ENCODE measurements at places on chromosomes 13 and 19. TPM values are rescaled to one million over a fixed set of nuclear protein-coding genes. Genes with fewer than 3 reads are reported as not detected.

DNA sequence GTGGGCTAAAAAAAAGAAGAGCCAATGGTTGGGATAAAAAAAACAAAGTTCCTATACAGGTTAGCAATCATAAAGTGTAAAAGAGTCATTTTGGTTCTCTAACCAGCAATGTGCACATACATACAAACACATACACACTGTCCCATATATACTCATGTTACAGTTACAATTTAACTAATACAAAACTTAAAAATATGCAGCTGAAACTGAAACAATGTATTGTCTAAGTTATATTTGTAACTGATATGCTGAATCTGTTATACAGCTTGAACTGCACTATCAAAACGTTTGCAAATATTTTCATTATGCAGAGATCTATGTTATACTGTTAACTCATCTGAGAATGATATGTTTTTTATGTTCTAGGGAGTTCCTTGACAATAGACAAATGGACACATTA, 173.7 kb downstream of the KLF12 start:
- no peaks in the 10 kb centered on the region for H3K36me3 ChIP-seq
- no peaks in the 10 kb centered on the region for H3K4me1 ChIP-seq
- no peaks in the 10 kb centered on the region for H3K27me3 ChIP-seq
- no peak overlapping the region for H3K4me3 ChIP-seq

- H3K27ac ChIP-seq, result no peak overlapping the region
- no peak for DNase-seq
- no peaks in the 10 kb centered on the region for H3K27me3 ChIP-seq
- H3K4me1 ChIP-seq, result peaks cover 44% of the 10 kb centered on the region
Measured at GRCh38 chr19:18745931-18746330, 45.2 kb downstream of the COMP start.

DNA sequence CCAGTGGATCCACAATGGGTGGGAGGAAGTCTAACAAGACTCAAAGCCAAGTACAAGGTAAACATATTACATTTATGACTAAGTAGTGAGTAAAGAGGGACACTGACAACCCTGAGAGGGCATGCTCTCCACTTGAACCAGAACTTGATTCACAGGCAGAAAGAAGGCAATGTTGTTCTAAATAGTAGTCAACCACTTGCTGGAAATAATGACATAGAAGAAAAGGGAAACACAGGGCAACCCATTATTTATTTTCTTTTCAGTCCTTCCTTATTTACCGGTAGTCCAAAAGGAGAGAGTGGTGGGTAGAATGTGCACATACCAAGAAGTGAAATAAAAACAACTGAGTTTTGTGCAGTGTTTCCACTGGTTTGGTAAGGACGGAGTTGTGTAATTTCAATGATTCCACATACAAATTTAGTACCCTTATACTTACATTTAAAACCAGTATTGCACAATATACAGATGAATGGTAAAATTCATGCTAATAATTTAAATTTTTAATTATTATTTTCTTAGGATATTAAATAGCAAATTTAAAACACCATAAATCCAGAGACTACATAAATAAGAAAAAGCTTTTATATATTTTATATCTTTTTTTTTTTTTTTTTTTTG, 65.9 kb downstream of the ENOX1 start:
- no peak overlapping the region for H3K27ac ChIP-seq
- H3K4me3 ChIP-seq, result no peak overlapping the region
- DNase-seq, result no peak

DNA sequence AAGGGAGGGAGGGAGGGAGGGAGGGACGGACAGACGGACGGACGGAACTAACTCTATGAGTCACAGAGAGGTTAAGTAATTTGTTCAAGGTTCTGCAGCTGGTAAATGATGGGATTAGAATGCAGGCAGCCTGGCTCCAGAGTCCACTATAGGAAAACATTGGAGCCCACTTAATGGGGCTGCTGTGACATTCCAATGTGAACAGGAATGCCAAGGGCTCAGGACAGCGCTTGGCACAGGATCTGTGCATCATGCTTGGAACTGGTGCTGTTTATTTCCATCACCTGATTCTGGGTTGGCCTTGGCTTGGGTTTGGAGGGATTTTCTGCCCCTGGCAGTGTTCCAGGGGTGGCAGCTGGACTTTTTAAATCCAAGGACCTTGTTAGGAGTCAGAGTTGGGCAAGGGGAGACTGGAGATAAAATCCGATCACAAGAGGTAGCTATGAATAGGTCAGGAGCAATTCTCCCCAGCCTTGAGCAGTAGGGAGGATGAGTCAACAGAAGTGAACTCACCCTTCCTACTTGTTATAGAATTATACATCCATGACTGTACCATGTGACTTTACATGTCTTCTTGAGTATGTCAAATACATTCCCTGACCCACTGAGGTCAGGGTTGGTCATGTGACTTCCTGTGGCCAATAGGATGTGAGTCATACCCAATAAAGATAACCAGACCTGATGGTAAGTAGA, 7.8 kb upstream of the HIF3A start:
- H3K27me3 ChIP-seq, result no peaks in the 10 kb centered on the region
- peak; percentile 29 for DNase-seq
- H3K4me1 ChIP-seq, result no peaks in the 10 kb centered on the region
- H3K4me3 ChIP-seq, result no peak overlapping the region

DNA sequence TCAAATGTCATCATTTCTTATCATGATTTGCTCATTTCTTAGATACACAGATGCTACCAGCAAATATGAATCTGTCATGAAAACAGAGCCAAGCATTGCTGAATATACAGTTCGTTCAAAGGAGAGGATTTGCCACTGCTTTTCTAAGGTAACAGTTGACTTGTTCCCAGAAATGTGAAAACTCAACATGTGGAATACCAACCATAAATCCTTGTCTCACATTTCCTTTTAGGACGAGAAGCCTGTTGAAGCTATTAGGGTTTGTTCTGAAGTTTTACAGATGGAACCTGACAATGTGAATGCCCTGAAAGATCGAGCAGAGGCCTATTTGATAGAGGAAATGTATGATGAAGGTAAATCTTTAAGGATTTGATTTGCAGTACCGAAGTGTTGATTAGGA, 86.7 kb downstream of the DNAJC3 start:
- no peaks in the 10 kb centered on the region for H3K36me3 ChIP-seq
- H3K27ac ChIP-seq, result no peak overlapping the region
- no peak overlapping the region for H3K4me3 ChIP-seq
- H3K4me1 ChIP-seq, result no peaks in the 10 kb centered on the region

- H3K27ac ChIP-seq, result no peak overlapping the region
- no peak for DNase-seq
- no peaks in the 10 kb centered on the region for H3K4me1 ChIP-seq
- H3K36me3 ChIP-seq, result peaks cover 15% of the 10 kb centered on the region
- no peak overlapping the region for H3K4me3 ChIP-seq
Measured at GRCh38 chr13:51923983-51924539, 62.3 kb downstream of the CCDC70 start.

- no peaks in the 10 kb centered on the region for H3K27me3 ChIP-seq
- no peak overlapping the region for H3K4me3 ChIP-seq
Measured at GRCh38 chr13:51626749-51627148, 42.5 kb downstream of the WDFY2 start.

DNA sequence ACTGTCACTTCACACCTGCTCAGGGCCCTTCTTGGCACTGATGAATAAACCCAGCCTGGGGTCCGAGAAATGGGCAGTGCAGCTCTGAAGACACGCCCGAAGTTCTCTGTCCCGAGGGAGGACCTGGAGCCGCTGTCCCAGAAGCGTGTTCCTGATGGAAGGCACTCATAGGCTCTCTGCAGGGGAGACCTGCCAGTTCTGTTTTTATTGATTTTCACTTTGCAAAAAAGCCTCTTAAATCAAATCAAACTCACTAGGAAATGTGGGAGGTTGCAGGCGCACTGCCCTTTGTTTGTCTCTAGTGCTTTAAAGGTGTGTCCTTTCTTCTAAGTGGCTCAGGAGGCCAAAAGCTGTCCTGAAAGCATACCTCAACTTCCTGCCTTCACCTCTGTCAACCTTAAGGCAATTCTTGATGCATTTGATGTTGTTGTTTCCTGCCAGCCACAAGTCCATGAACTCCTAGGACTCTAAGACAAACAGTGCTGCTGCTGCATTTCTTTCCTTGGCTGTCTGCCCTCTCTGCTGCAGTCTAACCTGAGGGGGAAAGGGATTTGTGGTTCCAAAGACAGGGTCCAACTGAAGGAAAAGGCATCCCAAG, 663.2 kb downstream of the UQCRFS1 start:
- no peak overlapping the region for H3K27ac ChIP-seq
- no peak overlapping the region for H3K4me3 ChIP-seq
- H3K4me1 ChIP-seq, result no peaks in the 10 kb centered on the region
- H3K36me3 ChIP-seq, result no peaks in the 10 kb centered on the region
- H3K27me3 ChIP-seq, result no peaks in the 10 kb centered on the region
- DNase-seq, result no peak

GRCh38 chr13:76992548-76993001, 694 bp downstream of the CLN5 start:
- H3K4me1 ChIP-seq, result peaks cover 12% of the 10 kb centered on the region
- peaks cover 7% of the 10 kb centered on the region for H3K36me3 ChIP-seq
- H3K27ac ChIP-seq, result peak overlapping the region; percentile 79
- peak; percentile 19 for DNase-seq
- H3K27me3 ChIP-seq, result no peaks in the 10 kb centered on the region

DNA sequence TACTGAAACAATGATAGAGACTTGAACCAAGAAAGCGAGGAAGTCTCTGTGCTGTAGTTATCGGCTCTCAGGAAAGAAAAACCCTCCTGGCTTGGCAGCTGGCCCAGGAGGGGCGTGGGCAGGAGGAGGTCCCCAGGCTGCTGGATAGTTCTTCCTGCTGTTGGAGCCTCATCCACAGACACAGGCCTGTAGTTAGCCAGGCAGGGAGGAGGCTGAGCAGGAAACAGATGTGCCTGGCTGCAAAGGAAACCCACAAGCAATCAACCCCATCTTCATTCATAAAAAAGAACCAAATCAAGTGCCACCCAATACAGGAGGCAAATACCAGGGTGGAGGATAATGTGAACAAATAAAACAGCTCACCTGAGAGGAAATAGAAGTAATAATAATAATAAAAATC, 86.2 kb downstream of the IRS2 start:
- H3K4me3 ChIP-seq, result no peak overlapping the region
- no peak overlapping the region for H3K27ac ChIP-seq

DNA sequence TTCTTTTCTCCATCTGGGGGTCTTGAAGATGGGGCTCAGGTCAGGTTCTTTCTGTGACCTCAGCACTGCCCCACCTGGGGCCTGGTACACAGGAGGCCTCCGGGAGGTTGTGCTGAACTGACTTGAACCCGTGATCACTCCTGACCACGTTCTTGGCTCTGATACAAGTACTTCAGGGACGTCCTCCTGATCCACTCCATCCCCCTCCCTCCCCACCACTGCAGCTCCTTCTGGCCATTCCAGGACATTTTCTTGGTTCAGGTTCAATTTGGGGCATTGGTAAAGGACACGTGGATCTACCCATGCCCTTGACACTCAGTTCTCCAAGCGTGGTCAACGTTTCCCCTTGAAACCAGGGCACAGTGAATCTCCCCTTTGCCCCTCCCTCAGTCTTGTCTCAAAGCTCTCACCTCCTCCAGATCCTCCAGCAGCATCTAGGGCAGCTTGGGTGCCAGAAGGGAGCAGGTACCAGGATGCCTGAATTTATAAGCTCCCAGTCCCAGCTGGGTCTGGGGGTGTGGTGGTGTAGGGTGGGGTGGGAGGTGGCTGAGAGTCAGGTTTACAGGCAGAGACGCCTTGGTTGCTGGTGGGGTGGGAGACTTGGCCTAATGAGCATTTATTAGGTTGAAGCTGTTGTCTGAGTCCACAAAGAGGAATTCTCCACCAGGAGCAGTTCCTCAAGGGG, at the start of gene KLK15:
Gene KLK15, minus strand, starts transcription at position 458 of the 685 bp plus-strand sequence. CDS start 2,082 bp downstream, outside the sequence.
- H3K4me3 ChIP-seq, result no peak within 1 kb of the TSS
- H3K27me3 ChIP-seq, result peaks cover 6% of the 10 kb centered on the region
- DNase-seq, result no peak
- no peaks in the 10 kb centered on the region for H3K36me3 ChIP-seq

- peaks cover 19% of the 10 kb centered on the region for H3K4me1 ChIP-seq
- no peak for DNase-seq
Measured at GRCh38 chr19:3263866-3264265, 39.4 kb downstream of the CELF5 start.

The MISP3 gene
- polyA plus RNA-seq, result 12.4 TPM

The CEACAM8 gene
- polyA plus RNA-seq, result not detected

The SCEL gene
- 0.12 TPM for polyA plus RNA-seq

The ZNF575 gene
- polyA plus RNA-seq, result 6.4 TPM

The CEACAM5 gene
- polyA plus RNA-seq, result not detected

Data from spinal cord (tissue), 10 donors.